ENCODE measurements at places on chromosomes 16 and 17. TPM values are rescaled to one million over a fixed set of nuclear protein-coding genes. Genes with fewer than 3 reads are reported as not detected.
A peak's percentile ranks its signal among the peaks of the same experiment; 100 is the strongest.

- H3K36me3 ChIP-seq = no peaks in the 10 kb centered on the region
- no peak overlapping the region for H3K4me3 ChIP-seq
- no peaks in the 10 kb centered on the region for H3K27me3 ChIP-seq
- H3K27ac ChIP-seq = no peak overlapping the region
These were observed 250.4 kb upstream of the N4BP1 start for GRCh38 chr16:48860341-48860740.

GRCh38 chr17:27461192-27461859 is 5.1 kb downstream of the KSR1 start:
- DNase-seq = peak; percentile 17
- H3K36me3 ChIP-seq = no peaks in the 10 kb centered on the region
- H3K27ac ChIP-seq = no peak overlapping the region
- H3K4me1 ChIP-seq = peaks cover 62% of the 10 kb centered on the region
- H3K4me3 ChIP-seq = no peak overlapping the region

CCDC40 gene
- total RNA-seq = 6.7 TPM

TUBB3 gene
- total RNA-seq = 0.54 TPM

ALOX15 gene
- total RNA-seq = not detected

Measured in thyroid gland (tissue), 4 donors.